ENCODE measurements at places on chromosomes 2 and 18. TPM values are rescaled to one million over a fixed set of nuclear protein-coding genes. Genes with fewer than 3 reads are reported as not detected.

GRCh38 chr2:23589220-23589647 lies 204.3 kb downstream of the KLHL29 start:
- no peaks in the 10 kb centered on the region for H3K36me3 ChIP-seq
- no peak overlapping the region for H3K27ac ChIP-seq
- H3K27me3 ChIP-seq, result no peaks in the 10 kb centered on the region
- no peak overlapping the region for H3K4me3 ChIP-seq
- no peaks in the 10 kb centered on the region for H3K4me1 ChIP-seq

DNA sequence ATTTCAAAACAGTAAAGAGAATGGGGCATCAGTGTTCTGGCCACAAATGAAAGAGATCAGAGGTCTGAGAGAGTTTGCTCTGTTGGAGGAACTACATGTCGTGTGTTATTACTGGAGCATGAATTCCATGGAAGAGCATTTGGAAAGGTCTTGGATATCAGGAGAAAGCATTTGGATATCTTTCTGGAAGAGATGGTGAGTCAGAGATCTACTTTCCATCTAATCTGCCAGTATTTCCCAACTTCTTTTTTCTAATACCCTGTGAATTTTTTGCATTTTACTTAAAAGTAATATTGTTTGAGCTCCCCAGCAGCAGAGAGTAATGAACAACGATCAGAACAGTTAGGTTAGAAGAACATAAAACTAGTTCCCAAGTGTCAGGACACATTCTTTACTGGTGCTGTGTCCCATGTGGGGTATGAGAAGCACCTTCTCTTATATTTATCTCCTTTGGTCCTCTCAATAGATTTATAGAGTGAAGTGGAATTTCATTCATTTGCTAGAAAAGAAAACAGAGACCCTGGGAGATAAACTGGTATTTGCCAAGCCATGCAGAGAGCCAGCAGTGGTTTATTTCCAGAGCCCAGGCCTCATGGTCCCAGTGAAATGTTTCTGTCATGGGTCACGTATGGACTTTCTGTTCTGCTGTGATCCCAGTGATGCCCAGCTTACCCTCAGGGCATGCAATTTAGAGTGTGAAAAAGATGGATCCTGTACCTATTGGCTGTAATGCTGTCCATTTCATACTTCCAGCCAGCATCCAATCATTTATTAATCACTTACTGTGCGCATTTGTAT lies 130.8 kb upstream of the NT5C1B start:
- no peak overlapping the region for H3K4me3 ChIP-seq
- H3K4me1 ChIP-seq, result no peaks in the 10 kb centered on the region
- no peak overlapping the region for H3K27ac ChIP-seq
- no peak for DNase-seq

GRCh38 chr18:74679679-74680076 lies 82.0 kb downstream of the ZNF407 start:
- no peaks in the 10 kb centered on the region for H3K4me1 ChIP-seq
- no peak overlapping the region for H3K27ac ChIP-seq
- H3K36me3 ChIP-seq, result peaks cover 12% of the 10 kb centered on the region

Gene MARCHF4
- total RNA-seq, result 0.26 TPM

Gene MROH2A
- not detected for total RNA-seq

DNA sequence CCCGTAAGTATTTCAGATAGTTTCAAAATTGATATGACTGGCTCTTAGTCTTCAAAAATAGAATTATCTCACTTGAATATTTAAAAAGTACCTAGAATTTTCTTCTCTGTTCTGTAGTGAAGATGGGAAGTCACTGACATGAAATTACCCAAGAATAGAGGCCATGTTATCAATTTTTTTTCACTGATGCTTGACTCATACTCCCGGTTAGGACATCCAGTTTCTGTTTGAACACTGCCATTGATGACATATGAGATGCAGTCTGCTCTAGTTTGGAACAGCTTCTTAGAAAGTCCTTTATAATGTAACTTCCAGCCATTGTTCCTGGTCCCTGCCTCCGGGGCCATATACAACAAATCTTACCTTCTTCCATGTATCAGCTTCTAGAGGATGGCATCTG lies 26.0 kb downstream of the MAP3K20 start:
- H3K4me3 ChIP-seq, result no peak overlapping the region
- peaks cover 2% of the 10 kb centered on the region for H3K4me1 ChIP-seq
- H3K27me3 ChIP-seq, result no peaks in the 10 kb centered on the region
- DNase-seq, result no peak
- no peaks in the 10 kb centered on the region for H3K36me3 ChIP-seq
- no peak overlapping the region for H3K27ac ChIP-seq

GRCh38 chr2:8693157-8693821 lies 11.4 kb downstream of the ID2 start:
- no peaks in the 10 kb centered on the region for H3K27me3 ChIP-seq
- DNase-seq, result peak; percentile 72

DNA sequence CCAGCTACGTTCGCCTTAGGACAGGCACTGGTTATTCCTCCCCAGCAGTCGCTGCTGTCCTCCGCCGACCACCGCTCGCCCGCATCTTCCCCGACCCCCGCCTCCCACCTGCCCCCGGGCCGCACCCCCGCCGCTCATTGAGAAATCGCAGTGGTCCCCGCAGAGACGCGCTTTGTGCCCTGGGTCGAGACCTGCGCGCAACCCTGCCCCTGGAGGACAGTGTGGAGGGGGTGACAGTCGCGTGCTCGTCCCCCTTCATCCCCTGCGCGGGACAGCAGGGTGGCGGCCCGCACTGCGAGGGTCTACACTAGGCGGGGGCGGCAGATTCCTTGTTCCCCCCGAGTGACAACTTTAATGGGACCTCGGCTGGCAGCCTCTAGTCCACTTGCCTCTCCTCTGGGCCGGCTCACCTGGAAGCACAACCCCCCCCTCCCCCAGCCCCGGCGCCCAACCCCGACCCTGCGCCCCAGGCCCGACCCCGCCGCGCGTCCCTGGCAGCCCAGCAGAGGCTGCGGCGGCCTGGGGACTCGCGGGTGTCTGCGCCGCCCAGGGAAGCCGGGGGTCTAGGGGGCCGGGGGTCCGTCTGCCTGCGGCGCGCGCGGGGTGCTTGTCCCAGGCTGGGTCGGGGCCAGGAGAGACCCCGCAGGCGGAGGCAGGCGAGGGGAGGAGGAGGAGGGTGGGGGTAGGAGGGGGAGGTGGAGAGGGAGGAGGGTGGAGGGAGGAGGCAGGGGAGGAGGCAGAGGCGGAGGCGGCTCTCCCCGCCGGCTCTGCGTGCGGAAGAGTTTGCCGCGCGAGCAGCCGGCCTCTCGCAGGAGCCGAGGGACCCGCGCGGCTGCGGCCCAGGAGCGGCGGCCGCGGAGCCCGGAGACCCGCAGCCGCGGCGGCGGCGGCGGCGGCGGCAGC lies at the start of gene NPAS2:
Gene NPAS2 (plus strand): TSS at position 770 of the 903 bp plus-strand sequence. CDS start 84,616 bp downstream, outside the sequence.
- H3K36me3 ChIP-seq, result no peaks in the 10 kb centered on the region
- no peak within 1 kb of the TSS for H3K27ac ChIP-seq
- H3K4me3 ChIP-seq, result peak within 1 kb of the TSS; percentile 58
- peaks cover 3% of the 10 kb centered on the region for H3K4me1 ChIP-seq
- H3K27me3 ChIP-seq, result peaks cover 28% of the 10 kb centered on the region

- no peaks in the 10 kb centered on the region for H3K36me3 ChIP-seq
- H3K27ac ChIP-seq, result no peak overlapping the region
- peak; percentile 11 for DNase-seq
- no peaks in the 10 kb centered on the region for H3K27me3 ChIP-seq
- peaks cover 3% of the 10 kb centered on the region for H3K4me1 ChIP-seq
- no peak overlapping the region for H3K4me3 ChIP-seq
Observed at GRCh38 chr2:447902-448665, 160.2 kb upstream of the ALKAL2 start.

DNA sequence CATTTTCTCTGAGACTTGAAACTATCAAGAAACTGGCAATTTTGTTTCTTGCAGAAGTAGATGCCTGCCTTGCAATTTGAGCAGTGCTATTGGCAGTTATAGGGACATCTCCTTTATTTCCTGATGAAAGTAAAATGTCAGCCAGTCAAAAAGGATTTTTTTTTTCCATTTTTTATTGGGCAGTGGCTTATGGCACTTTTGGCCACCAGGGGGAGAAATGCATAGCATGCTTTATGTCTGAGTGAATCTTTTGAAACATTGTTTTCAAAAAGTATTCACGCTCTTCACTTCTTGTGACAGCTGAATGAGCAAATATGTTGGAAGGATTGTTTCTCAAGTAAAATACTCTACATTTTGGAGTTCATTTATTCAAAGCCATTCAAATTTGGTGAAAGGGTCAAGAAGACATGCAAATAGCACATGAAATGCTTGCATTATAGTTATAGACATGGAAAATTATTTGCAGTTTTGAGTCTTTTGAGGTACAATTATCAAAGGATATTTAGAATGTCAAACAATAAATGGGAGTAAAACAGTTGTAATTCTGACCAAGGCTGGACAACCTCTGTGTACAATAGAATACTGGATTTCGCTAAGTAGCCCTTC lies 491.0 kb downstream of the CDH2 start:
- H3K36me3 ChIP-seq, result peaks cover 13% of the 10 kb centered on the region
- H3K27ac ChIP-seq, result no peak overlapping the region
- DNase-seq, result no peak
- H3K27me3 ChIP-seq, result no peaks in the 10 kb centered on the region
- no peaks in the 10 kb centered on the region for H3K4me1 ChIP-seq

- no peaks in the 10 kb centered on the region for H3K27me3 ChIP-seq
- no peaks in the 10 kb centered on the region for H3K4me1 ChIP-seq
- H3K27ac ChIP-seq, result no peak overlapping the region
- H3K36me3 ChIP-seq, result no peaks in the 10 kb centered on the region
- no peak for DNase-seq
Observed at GRCh38 chr18:54149078-54149697, 75.3 kb downstream of the MBD2 start.

- peaks cover 20% of the 10 kb centered on the region for H3K36me3 ChIP-seq
- peak overlapping the region; percentile 83 for H3K4me3 ChIP-seq
- no peaks in the 10 kb centered on the region for H3K4me1 ChIP-seq
- H3K27me3 ChIP-seq, result peaks cover 12% of the 10 kb centered on the region
Observed at GRCh38 chr2:8684540-8684877, 2.7 kb downstream of the ID2 start.

GRCh38 chr18:8754995-8755960 lies 49.9 kb downstream of the MTCL1 start:
- no peak overlapping the region for H3K4me3 ChIP-seq
- peaks cover 27% of the 10 kb centered on the region for H3K36me3 ChIP-seq

- no peak for DNase-seq
- H3K4me3 ChIP-seq, result no peak overlapping the region
- H3K36me3 ChIP-seq, result no peaks in the 10 kb centered on the region
- H3K27me3 ChIP-seq, result no peaks in the 10 kb centered on the region
- no peaks in the 10 kb centered on the region for H3K4me1 ChIP-seq
- no peak overlapping the region for H3K27ac ChIP-seq
Observed at GRCh38 chr2:13414897-13415296, 698.2 kb downstream of the TRIB2 start.

All from H9 (cell line).